ENCODE measurements at places on chromosomes 3 and 15.
A peak's percentile ranks its signal among the peaks of the same experiment; 100 is the strongest.

DNA sequence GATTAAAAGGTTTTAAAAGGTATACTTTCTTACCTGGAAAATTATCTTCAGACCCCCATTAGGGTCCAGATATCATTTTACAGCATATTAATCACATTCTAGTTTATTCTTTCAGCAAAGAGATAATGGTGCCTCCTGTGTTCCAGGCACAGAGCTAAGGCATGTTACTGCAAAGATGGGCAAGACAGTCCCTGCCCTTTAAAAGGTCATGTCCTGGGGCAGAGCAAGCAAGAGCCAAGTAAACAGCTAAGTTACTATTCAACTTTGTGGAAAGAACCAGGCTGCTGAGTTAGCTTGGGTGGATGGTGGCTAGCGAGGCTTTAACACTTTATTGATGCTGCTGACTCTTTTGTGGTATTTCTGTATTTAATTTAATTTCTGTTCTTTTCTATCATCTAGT lies 75.0 kb downstream of the LRRC28 start:
- no peak for DNase-seq

DNA sequence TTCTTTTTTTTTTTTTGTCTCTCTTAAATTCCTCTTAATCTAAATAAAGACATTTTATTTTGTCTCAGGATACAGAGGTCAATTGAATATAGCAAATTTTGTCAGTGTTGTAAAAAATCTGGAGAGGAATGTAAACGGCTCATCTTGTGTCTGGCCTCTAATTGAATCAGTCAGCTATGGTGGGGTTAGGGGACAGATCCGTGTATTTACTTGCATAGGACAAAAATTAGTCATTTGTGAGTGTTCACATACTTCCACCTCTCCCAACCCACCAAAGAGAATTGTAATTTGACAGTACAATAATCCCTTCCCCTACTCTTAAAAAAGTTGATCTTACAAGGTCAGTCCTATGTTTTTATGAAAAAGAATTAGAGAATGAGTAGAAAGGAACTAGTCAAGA lies 18.3 kb downstream of the PPARG start:
- DNase-seq, result no peak

GRCh38 chr15:91148243-91148642 lies 48.2 kb downstream of the SV2B start:
- no peak for DNase-seq

GRCh38 chr15:99943466-99943865 lies 210.2 kb upstream of the LYSMD4 start:
- DNase-seq, result no peak

GRCh38 chr15:81253846-81254245 lies 57.2 kb downstream of the IL16 start:
- DNase-seq, result no peak

DNA sequence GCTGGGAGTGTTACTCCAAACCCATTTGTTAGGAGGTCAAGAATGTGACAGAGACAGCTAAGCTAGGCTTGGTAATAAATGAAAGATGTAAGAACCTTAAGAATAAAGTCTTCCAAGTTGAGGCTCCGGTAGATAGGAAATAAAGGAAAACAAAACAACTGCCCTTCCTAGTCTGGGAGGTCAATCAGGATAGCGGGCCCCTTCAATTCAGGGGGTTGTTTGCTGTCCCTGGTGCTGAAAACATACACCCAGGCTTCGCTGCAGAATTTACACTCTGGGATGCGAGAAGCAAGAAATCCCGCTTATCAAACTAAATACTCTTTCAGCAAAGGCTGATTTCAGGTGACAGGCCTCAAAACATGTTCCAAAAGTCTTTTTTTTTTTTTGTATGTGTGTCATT lies 393.4 kb downstream of the NTRK3 start:
- no peak for DNase-seq

DNA sequence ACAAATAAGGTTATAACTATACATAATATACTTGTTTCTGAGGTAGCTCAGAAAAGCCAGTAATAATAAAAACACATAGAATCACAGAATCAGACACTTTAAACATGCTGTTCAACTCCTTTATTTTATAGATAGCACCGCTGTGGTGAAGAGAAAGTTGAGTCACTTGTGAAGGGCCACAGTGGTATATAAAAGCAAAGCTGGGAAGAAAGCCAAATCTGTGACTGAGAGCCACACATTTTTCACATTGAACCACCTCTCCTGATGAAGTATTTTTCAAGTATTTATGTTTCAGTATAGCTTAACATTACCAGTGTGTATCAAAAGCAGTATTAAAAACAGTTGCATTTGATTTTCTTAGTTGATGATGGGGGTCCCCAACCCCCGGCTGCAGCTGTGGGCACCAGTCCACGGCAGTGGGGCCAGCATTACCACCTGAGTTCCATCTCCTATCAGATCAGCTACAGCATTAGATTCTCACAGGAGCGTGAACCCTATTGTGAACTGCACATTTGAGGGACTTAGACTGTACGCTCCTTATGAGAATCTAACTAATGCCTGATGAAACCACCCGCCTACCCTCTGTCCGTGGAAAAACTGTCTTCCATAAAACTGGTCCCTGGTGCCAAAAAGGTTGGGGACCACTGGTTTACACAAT lies 46.2 kb downstream of the TBL1XR1 start:
- no peak for DNase-seq

DNA sequence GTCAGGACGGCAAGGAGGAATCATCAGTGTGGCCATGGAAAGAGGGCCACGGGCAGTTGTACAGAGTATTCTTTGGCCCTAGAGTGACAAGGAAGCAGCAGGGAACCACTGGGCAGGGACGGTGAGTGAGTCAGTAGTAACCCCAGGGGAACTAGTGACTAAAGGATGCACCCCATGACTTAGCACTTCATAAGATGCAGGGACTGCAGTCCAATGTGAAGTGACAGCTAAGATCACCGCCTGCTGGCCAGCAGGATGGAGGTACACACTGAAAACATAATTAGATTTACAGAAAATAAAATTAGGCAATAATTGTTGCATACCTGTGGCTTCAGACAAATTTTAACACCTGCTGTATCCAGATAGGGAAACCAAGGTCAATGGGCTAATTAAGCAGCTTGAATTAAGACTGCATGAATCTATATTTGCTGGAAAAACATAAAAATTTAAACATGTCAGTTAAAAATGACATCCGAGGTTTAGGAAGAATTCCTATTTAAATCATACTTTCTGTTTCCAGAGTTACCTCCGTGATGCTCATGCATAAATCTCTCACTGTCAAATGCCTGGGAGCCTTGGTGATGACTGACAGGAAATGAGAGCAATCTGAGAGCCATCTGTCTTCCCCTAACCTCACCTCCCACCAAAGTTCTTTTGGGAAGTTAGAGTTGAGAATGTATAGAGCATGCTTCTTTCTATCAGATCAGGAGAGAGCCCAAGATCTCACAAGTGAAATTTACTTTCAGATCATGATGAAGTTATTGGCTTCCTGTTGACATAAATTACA lies 56.5 kb downstream of the DCLK3 start:
- DNase-seq, result peak; percentile 6

DNA sequence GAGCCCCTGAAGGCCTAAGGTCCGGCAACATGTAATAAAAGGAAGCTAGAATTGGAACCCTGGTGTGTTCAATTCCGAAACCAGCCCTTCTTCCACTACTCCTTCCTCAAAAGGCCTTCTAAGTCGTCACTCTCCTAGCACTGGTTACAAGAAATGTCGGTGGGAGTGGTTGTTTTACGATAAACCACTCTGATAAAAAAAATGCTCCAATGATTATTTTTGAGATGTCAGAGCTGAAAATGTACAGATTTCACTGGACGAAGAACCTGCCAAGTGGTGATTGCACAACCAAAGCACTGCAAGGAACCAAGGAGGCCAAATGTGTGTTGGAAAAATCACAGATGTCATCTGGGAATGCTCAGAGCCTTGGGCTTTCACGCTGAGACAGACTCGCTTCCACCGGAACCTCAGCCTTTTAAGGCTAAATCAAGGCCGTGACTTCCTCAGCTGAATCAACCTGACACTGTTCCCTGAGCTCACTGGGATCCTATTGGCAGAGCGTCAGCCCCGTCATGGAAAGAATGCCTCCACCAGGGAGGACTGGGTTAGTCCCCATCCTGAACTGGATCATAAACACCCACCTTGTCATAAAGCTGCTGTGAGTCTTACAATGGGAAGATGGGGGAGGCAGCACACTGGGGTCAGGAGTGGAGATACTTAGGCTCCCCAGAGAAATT lies 108.1 kb upstream of the THBS1 start:
- DNase-seq, result no peak

Data from stimulated activated naive B cell treated with anti-CD40 and anti-IgM and Interleukin-4, amounts not matched to agents 10 μg/mL and 1 μg/mL and 100 μg/mL, for 72 hours (primary cell).